GM12892 (cell line): ENCODE measurements at places on chromosomes 2 and 18.

DNA sequence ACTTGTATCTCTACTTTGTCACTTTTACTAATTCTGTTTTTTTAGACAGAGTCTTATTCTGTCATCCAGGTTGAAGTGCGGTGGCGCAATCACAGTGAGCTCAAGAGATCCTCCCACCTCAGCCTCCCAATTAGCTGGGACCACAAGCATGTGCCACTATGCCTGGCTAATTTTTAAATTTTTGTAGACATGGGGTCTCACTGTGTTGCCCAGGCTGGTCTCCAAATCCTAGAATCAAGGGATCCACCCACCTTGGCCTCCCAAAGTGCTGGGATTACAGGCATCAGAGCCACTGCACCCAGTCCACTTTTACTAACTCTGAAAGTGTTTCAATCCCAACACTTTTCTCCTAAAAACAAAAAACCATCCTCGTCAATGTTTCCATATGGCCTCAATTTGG lies 94.9 kb downstream of the MALT1 start:
- no peak for DNase-seq

GRCh38 chr2:125272651-125273050 lies 1247.6 kb downstream of the CNTNAP5 start:
- no peak for DNase-seq

DNA sequence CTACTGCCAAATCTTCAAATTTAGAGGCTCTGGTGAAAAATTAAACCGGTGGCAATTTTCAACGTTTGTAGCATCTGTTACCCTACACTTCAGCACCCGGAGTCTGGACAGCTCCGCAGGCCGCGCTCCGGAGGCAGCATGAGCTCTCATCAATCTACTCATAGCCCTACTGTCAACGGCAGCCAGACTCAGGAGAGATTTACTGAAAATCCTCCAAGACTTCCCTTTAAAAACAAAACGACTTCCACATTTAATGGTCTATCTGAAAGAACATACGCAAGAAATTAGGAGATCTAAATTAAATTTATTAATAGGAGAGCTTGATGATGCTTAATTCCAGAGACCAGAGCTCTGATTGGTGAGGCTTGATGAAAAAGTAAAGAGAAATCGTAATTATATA lies 970 bp upstream of the ADCYAP1 start:
- no peak for DNase-seq

DNA sequence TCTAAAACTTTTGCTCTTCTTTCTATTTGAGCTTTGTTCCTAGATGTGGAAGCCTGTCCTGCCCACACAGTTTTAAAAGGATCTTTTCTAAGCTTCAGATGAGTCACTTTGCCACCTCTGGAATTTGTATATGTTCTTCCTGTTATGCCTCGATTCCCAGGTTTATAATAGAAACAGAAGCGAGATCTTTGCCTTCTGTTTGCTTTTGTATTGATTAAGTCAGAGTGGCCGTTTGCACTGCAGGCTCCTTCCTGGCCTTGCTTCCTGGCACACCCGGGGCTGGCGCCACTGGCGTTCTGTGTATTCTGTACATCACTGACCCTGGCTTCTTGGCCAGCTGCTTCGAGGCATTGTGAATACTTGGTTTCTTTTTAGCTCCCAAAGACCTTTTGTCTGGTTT lies 91.8 kb downstream of the MTCL1 start:
- no peak for DNase-seq

DNA sequence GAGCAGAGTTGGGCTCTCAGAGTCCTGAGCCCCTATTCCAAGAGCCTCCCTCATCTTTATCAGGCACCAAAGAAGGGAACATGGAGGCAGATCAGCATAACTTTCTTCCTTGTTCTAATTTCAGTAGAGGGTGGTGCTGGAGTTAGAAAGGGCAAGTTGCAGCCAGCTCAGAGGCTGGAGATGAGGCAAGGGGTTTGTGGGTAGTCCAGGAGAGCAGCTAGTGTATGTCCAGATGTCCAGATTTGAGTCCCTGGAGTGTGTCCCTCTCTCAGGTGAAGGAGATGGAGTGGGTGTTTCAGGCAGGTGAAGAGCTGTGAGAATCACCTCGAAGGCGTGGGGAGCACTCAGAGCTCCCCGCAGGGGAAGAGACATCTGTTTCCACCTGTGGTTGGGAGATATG lies 478 bp upstream of the PRKAG3 start:
- DNase-seq, result no peak

- DNase-seq, result no peak
Measured at GRCh38 chr2:54866868-54867267, 143.4 kb downstream of the EML6 start.

DNA sequence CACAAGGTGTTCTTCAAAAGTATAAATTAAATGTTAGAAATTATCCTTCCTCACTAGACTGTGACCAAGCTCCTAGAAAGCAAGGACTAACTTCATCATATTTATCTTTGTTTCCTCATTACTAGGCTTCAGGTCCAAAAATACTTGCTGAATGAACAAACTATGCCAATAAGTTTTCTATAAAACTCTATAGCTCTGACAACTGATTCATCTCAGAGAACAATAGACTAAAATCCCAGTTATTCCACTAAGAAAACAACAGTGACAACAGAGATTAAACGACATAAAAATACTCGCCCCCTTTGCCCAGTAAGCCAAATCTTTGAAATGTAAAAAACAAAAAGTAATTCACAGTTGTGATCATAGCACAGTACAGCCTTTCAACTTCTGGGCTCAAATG lies 13.6 kb downstream of the TLK1 start:
- no peak for DNase-seq

DNA sequence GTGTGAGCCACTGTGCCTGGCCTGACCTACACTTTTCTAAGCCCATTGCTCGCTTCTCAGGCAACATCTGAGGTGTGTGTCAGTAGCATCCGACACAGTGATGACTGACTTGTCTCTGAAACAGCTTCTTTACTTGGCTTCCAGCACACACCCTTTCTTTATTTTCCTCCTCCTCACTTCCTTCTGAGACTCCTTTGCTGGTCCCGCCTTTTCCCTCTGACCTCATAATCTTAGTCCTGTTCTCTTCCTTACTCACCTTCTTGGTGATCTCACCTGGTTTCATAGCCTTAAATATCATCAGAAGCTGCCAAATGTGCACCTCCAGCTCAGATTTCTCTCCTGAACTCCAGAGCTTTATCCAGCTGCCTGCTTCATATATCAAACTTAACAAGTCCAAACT lies 66.6 kb upstream of the PELI1 start:
- DNase-seq, result no peak

- no peak for DNase-seq
Measured at GRCh38 chr2:75646090-75646582, 447 bp upstream of the MRPL19 start.

GRCh38 chr18:35106013-35106844 lies 65.0 kb downstream of the MAPRE2 start:
- no peak for DNase-seq

GRCh38 chr2:8779795-8780671 lies 57.4 kb downstream of the KIDINS220 start:
- DNase-seq, result no peak

GRCh38 chr2:191226196-191226595 lies 19.0 kb upstream of the MYO1B start:
- no peak for DNase-seq

- no peak for DNase-seq
Measured at GRCh38 chr18:36108196-36108595, 20.9 kb downstream of the SLC39A6 start.

DNA sequence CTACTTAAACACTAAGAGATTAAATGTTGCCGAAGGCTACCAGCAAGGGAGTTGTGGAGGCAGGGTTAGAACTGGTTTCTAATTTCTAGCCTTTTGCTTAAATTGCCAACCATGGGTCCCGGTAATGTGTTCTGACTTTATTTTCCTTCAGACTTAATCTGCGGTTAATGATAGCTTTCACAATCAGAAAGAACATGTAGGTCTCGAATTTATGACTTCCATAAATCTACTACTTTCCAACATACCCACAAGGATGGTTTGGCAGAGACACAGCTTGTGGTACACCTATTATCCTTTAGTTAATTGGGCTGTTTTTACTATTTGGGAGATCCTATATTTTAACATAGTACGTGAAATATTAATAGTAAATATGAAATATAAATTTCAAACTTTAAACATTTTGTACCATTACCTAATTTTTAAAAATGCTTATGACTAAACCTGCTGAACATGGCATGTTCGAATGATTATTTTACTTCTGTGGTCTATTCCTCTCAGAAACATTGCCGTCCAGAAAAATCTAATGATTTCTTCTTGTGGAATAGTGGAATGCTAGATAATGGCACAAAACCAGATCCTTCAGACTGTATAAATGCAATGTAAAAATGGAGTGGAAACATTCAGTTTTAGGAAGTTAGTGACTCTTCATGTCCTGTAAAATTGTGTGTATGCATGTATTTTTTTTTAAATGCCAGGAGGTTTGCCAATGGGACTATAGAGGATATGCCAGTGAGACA lies 41.3 kb downstream of the PARD3B start:
- no peak for DNase-seq

GRCh38 chr2:162333968-162334367 lies 10.0 kb upstream of the GCA start:
- no peak for DNase-seq

DNA sequence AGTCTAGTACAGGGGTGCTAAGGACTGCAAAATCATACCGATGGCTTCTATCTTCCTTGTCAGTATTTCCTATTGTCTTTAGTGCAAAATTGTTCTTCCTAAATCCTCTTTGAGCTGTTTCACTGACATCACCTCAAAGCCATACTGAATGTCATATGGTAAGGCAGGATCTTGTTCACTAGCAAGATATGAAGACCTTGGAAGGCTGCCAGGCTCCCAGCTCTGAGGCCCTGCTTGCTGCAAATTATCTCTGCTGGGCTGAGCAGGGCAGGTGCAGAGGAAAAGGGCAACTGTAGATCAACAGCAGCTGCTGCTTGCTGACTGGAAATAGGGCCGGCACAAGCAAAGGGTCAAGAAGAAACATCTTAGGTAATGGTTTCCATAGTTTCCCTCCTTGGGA lies 58.2 kb downstream of the PMAIP1 start:
- DNase-seq, result no peak

DNA sequence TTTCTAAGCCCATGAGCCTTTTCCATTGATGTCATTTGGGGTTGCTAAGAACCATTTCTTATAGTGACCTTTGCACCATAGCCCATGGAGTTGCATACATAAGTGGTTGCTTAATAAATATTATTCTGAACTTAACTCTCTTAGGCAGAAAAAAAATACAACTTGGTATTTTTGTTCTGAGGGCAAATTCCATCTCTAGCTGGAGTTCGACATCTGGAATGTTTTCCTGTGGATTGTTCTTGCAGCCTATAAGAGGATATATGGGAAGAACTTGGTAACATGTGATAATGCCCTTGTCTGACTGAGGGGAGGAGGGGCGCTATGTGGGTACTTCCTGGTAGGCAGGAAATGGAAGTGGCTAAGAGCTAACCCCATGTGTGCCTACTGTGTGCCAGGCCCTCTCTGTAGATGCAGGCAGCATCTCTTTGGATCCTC lies 20.7 kb downstream of the IGFBP2 start:
- DNase-seq, result no peak

DNA sequence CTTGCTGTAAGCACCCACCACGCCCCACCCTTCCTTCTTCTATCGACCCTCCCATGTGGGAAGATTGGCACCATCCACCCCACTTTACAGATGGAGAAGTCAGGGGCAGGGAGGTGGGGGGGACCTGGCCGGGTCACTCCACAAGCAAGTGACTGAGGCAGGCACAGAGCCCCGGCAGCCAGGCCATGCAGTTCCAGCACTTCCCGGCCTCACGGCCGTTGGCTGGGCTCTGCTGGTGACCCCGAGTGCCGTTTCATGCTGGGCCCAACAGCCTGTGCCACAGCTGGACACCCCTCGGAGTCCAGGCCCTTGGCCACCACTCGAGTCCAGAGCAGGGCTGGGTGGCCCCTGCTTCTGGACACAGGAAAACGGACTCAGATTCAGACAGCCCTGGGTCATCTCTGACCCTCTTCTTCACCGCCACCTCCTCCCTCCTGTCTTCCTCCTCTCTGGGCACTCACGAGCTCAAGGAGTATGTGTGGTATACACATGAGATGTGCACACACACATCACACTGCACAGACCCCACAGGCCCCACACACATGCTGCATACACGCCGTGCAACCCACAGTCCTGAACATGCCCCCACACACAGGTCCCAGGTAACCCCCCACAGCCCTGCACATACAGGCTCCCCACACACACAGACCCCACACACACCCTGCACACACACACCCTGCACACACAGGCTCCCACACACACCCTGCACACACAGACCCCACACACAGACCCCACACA lies 89.3 kb upstream of the GPC1 start:
- no peak for DNase-seq

GRCh38 chr2:40284797-40285196 lies 167.1 kb downstream of the SLC8A1 start:
- DNase-seq, result no peak

DNA sequence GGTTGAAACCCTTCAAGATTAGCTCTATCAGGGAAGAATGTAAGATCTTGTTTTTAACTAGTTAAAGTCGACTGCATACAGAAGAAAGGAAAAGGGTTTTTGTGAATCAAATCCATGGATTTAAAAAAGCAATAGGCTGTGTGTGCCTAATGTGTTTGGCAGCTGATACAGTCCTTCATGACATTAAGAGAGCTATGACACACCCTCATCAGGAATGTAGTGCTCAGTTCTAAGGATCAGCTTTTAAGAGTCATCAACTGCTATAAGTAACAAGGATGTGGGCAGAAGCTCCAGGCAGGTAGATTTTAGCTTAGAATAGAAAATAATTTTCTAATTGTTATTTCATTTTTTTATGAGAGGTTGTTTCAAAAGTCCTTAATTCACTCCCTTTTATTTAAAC lies 52.9 kb downstream of the PPP1R1C start:
- DNase-seq, result no peak

- no peak for DNase-seq
Measured at GRCh38 chr2:126344493-126344892, 311.5 kb upstream of the GYPC start.

- no peak for DNase-seq
Measured at GRCh38 chr2:128413014-128413717, 94.5 kb upstream of the HS6ST1 start.

- no peak for DNase-seq
Measured at GRCh38 chr2:37776487-37776886, 105.0 kb upstream of the CDC42EP3 start.

DNA sequence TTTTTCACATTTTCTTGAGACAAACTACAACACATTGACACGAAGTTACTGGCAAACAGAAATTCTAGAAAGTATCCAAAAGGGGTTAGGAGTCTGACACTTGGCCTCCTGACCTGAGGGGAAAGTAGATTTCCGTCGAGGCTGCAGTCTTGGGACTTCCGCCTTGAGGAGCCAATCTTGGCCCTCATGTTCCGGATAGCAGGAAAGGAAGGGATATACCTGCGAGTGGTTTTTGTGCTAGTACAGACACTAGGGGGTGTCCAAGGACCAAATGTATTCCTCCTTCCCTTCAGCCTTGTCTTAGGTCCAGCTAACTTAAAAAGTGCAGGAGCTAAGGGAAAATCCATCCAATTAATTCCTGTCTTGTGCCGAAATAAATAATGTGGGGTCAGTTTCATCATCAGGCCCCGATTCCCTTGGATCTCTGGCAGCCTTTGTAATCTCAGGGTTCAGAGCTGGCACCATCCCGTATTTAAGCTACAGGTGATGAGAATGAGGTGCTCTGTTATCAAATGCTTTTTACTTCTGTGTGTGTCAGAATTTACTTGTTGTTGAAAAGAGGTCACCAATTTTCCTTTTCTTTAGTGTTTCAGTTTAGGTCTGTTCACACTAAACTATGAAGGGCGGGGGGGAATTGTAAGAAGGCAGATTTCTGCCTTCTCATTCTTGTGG lies 330.2 kb upstream of the FANCL start:
- no peak for DNase-seq

GRCh38 chr2:146853741-146854444 lies 990.9 kb upstream of the ACVR2A start:
- DNase-seq, result no peak
